Thyroid gland (tissue), 4 donors: ENCODE measurements at places on chromosomes 5 and 9. TPM values are rescaled to one million over a fixed set of nuclear protein-coding genes. Genes with fewer than 3 reads are reported as not detected.

DNA sequence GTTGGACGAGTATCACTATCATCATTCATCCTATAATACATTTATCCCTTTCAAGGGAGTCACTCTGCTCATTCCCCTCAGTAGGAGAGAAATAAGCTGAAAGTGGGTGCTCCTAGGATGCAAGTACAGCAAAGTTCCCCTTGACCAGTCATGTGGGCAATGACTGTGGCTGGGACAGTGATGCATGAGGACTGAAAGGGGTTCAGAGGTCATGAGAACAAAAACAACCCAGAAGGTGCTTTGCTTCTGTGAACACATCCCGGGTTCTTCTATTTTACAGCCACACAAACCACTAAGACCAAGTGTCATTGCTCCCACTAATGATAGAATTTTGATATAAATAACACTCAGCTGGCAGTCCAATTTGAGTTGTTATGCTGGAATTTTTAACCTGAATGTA is 177.8 kb upstream of the ADCY2 start:
- DNase-seq = no peak
- H3K27me3 ChIP-seq = no peaks in the 10 kb centered on the region
- no peak overlapping the region for H3K4me3 ChIP-seq
- no peaks in the 10 kb centered on the region for H3K4me1 ChIP-seq
- H3K36me3 ChIP-seq = no peaks in the 10 kb centered on the region
- H3K27ac ChIP-seq = no peak overlapping the region

DNA sequence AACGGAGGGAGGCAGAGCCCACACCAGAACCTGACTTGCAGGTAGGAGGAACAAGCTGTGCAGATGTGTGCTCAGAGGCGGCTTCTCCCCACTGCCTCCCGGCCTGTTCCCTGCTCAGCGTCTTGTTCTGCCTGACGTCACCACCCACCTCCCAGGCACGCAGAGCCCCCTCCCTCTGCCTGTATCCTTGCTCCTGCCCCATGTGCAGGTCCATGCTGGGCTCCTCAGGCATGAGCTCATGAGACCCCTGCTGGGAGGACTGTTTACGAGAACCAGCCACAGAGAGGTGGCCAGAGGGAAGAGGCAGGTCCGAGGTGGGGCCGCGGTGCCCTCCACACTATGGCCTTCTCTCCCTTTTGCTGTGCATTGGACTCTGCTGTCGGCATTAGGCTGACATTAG is 45.5 kb downstream of the SLC6A3 start:
- no peak overlapping the region for H3K4me3 ChIP-seq
- DNase-seq = no peak

- no peak for DNase-seq
- no peak overlapping the region for H3K4me3 ChIP-seq
- no peak overlapping the region for H3K27ac ChIP-seq
- H3K36me3 ChIP-seq = no peaks in the 10 kb centered on the region
- H3K4me1 ChIP-seq = peaks cover 37% of the 10 kb centered on the region
Measured at GRCh38 chr9:89430995-89431394, 66.9 kb downstream of the SEMA4D start.

- no peaks in the 10 kb centered on the region for H3K36me3 ChIP-seq
- no peaks in the 10 kb centered on the region for H3K27me3 ChIP-seq
- peak overlapping the region; percentile 22 for H3K4me3 ChIP-seq
Measured at GRCh38 chr5:32713361-32713769, 2.2 kb downstream of the NPR3 start.

GRCh38 chr5:157285310-157286035 is 19.6 kb downstream of the CYFIP2 start:
- H3K4me3 ChIP-seq = no peak overlapping the region
- no peak for DNase-seq
- H3K27ac ChIP-seq = no peak overlapping the region
- H3K36me3 ChIP-seq = no peaks in the 10 kb centered on the region
- no peaks in the 10 kb centered on the region for H3K4me1 ChIP-seq

GRCh38 chr5:32147236-32147635 is 26.9 kb downstream of the GOLPH3 start:
- DNase-seq = no peak
- H3K27me3 ChIP-seq = no peaks in the 10 kb centered on the region
- H3K4me3 ChIP-seq = no peak overlapping the region
- no peak overlapping the region for H3K27ac ChIP-seq
- H3K4me1 ChIP-seq = peaks cover 36% of the 10 kb centered on the region
- H3K36me3 ChIP-seq = no peaks in the 10 kb centered on the region

MARCOL gene
- total RNA-seq = not detected

DNA sequence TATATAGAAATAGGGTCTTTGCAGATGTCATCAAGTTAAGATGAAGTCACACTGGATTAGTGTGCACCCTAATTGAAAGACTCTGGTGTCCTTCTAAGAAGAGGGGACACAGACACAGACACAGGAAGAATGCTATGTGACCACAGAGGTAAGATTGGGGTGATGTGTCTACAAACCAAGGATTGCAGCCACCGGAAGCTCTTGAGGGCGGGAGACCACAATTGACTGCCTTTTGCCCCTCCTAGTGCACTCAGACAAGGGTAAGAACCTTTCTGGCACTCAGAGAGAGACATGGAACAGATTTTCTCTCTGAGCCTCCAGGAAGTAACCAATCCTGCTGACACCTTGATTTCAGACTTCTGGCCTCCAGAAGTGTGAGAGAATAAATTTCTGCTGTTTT is 51.2 kb upstream of the ARAP3 start:
- H3K4me1 ChIP-seq = no peaks in the 10 kb centered on the region
- H3K27me3 ChIP-seq = no peaks in the 10 kb centered on the region
- DNase-seq = no peak

- no peaks in the 10 kb centered on the region for H3K4me1 ChIP-seq
- no peaks in the 10 kb centered on the region for H3K27me3 ChIP-seq
- no peaks in the 10 kb centered on the region for H3K36me3 ChIP-seq
- no peak overlapping the region for H3K4me3 ChIP-seq
Measured at GRCh38 chr9:79184831-79185230, 386.9 kb upstream of the TLE4 start.

DNA sequence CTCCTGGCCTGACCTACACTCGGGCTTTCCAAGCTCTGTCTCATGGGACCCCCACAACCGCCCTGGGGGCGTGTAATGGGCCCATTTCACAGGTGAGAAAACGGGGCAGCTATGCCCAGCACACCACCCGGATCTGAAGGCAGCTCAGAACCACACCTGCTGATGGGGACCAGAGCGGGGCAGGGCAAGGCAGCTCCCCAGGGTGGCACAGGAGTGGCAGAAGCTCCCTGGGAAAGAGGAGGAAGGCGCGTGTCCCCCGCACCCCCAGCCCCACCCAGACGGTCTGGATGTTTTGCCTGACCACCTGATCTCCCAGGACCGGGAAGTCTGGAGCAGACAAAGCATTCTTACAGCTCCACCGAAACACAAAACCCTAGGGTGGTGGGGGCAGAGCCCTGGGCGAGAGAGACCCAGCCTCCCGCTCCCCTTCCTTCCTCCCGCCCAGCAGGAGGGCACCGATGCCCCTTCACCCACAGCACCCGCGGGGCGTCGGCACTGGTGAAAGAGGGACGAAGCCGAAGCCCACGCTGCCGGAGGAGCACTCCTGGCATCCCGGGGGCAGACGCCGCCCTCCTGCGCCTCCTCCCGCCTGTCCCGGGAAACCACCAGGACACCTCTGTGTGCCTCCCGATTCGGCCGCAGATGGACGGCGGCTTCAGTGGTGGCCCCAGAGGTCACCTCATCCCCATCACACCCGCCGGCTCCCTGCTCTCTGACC is 14.5 kb downstream of the NOTCH1 start:
- H3K27me3 ChIP-seq = no peaks in the 10 kb centered on the region
- DNase-seq = no peak
- H3K4me1 ChIP-seq = peaks cover 58% of the 10 kb centered on the region
- H3K27ac ChIP-seq = no peak overlapping the region
- H3K36me3 ChIP-seq = no peaks in the 10 kb centered on the region

DNA sequence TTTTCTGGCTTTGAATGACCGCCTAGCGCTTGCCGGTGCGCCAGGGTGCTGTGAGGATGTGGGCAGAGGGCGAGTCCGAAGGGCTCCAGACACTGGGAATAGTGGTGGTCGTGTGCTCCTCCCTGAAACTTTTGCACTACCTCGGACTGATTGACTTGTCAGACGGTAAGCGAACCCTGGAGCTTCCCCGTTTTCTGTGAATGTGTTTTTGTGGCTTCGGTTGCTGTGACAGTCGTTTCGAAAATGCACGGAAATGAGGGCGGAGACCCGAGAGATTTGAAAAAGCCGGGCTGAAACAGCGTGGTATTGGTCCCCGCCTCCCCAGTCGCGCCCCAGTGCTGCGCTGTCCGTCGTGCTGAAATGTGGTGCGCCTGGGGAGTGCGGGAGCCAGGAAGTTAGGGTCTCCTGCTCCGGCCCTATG is 102.5 kb upstream of the GABRP start:
- no peaks in the 10 kb centered on the region for H3K36me3 ChIP-seq
- no peak overlapping the region for H3K4me3 ChIP-seq
- no peak overlapping the region for H3K27ac ChIP-seq
- peak; percentile 13 for DNase-seq
- H3K4me1 ChIP-seq = no peaks in the 10 kb centered on the region

PCDHA1 gene
- not detected for total RNA-seq
